ENCODE measurements at places on chromosomes 4 and X.

DNA sequence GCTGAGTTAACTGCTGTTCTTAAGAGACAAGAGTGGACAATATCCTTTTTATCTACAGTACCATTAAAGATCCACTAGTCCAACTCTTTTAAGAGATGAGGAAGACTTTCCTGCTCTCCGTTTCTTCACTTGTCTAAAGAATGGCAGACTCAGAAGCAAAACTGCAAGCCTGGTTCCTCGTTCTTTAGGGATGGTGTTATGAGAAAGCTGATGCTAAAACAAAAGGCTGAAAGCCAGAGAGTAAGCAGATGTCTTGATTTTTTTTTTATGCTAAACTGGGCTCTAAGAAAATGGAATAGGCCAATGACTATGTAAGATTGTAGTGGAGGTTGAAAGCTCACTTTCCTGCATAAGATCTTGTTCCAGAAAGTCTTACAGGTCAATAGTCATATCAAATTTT lies 78.1 kb downstream of the CNGA2 start:
- DNase-seq, result no peak

DNA sequence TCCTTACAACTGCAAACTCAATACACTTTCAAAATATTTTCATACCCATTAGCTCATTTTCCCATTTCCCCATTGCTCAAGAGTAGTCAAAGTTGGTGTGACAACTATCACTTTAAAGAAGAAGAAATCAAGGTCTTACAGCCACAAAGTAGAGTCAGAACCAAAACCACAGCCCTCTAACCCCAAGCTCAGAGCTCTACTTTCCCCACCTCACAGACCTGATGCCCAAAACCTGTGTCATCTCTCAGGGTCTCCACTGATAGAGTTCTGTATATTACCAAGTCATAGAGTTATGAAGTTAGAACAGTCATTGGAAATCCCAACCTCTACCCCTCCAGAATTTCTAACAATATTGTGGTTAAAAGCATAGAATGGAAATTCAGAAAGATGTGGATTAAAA lies 505.8 kb downstream of the RAB28 start:
- DNase-seq, result no peak

DNA sequence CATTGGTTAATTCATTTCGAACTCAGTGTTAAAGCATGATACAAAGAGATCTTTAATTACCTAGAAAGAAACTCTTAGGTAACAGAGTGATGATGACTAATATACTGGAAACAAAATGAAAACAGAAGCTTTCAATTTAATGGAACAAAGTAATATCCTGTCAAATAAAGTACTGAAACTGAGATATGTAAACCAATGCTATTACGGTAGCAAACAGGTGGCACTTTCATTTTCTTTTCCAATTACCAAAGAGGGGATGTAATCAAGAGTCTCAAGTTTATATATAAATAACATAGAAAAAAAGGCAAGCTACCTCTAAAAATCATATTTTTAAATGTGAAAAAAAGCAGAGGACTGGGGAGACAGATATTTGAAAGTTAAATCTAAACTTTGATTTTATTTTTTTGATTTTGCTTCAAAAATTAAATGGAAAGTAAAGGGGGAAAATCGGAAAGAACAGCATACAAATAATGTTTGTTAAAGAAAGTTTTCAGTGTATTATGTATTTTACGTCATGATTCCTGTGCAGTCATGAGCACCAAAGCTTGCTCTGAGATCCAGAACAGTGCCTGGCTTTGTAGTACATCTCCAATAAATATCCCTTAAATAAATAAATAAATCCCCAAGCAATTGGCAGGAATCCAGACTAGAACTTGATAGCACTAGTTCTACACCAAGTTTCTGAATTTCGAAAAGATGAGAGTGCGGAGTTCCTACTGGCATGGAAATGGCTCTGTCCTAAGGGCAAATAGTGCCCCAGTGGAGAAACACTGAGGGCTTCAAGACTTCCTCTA lies 25.0 kb upstream of the RAPGEF2 start:
- no peak for DNase-seq

- DNase-seq, result no peak
Observed at GRCh38 chr4:185222598-185222997, 13.2 kb downstream of the SNX25 start.

- no peak for DNase-seq
Observed at GRCh38 chrX:150185766-150186165, 177.4 kb upstream of the MAMLD1 start.

GRCh38 chr4:24896056-24896455 lies 16.8 kb downstream of the CCDC149 start:
- no peak for DNase-seq

GRCh38 chrX:145405012-145405411 lies 157.7 kb downstream of the SPANXN1 start:
- DNase-seq, result no peak

DNA sequence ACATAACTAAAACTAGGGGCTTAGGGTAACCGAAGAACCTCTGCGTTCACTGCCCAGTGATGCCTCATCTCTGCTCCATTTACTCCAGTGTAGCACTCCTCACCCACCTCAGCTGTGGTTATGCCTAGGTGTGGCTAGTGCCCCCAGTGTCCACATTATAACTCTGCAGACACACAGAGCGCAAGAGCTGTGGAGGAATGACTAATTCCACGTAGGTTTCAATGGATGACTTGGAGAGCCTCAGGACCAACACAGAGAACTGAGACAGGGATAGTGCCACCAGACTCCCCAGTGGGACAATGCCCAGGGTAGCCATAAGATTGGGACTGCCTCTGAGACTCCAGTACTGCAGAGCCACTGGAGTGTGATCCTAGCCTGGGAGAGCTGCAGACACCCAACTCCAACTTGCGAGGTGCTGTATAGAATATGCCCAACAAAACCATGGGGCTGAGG lies 542.4 kb upstream of the DIPK2B start:
- peak; percentile 34 for DNase-seq

DNA sequence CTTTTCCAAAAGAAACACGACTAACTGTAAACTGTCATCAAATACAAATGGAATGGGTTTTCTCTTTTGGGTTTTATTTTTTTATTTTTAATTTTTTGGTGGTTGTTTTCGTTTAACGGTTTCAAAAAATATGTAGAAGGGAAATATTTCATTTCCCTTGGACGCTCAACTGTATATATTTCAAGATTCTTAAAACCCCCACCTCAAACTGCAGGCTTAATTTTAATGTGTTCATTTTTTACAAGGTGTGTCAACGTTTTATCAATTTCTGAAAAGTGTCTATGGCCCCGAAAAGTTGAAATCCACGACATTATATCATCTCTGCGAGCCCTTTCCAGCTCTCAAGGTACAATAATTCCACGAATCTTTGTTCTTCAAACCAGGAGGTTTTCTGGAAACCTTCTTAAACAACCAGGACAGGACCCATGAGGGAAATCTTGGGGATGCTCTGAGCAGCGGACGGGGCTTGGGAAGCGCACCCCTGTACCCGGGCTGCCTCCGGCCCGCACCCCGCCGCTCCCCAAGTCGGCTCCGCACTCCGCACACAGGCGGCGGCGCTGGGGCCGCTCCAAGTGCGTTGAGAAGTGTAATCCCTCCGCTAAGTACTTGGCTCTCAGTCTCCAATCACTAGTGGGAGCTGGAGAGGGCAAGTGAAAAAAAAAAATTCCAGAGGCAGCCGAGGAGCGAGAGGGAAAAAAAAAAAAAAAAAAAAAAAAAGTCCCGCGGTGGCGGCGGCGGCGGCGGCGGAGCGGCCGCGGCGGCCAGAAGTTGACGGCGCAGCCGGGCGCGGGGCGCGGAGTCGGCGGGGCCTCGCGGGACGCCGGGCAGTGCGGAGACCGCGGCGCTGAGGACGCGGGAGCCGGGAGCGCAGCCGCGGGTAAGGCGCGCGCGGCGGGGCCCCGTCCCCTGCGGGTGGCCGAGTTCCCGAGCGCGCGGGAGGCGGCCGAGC lies at the start of gene BMPR1B:
Gene BMPR1B (plus strand): TSS at position 764 of the 949 bp plus-strand sequence. CDS start 346,470 bp downstream, outside the sequence.
- DNase-seq, result no peak

DNA sequence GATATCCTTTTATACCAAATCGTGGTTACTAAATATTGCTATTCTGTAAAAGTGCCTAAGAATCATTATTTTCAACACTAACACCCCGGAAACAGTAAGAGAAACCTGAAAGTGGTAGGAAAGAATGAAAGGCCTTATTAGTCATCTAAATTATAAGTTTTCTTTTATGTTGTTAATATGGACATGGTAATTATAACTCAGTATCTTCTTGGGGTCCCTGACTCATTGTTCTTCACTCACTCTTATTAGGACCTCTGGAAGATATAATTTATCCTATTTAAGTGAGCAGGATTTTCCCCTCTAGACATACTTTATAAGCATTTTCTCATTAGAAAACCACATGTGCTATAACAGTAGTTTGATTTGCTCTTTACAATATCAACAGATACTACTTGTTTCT lies 51.0 kb downstream of the SMARCA5 start:
- DNase-seq, result no peak

DNA sequence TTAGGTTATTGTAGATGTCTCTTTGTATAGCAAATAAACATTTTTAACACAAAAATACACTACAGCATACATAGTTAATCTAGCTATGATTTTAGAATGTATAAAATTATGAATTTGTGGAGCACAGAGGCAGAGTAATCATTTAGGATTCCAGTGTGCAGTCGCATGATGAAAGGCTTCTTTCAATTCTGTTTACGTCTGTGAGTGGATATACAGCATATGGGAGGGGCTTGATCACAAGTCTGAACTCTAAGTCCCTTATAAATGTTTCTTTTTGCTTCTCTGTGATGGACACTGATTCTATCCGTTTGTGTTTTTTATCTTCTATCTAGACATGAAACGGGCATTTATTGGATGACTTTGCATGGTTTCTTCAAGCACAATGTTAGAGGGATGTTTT lies 1239.6 kb upstream of the AGA start:
- no peak for DNase-seq

DNA sequence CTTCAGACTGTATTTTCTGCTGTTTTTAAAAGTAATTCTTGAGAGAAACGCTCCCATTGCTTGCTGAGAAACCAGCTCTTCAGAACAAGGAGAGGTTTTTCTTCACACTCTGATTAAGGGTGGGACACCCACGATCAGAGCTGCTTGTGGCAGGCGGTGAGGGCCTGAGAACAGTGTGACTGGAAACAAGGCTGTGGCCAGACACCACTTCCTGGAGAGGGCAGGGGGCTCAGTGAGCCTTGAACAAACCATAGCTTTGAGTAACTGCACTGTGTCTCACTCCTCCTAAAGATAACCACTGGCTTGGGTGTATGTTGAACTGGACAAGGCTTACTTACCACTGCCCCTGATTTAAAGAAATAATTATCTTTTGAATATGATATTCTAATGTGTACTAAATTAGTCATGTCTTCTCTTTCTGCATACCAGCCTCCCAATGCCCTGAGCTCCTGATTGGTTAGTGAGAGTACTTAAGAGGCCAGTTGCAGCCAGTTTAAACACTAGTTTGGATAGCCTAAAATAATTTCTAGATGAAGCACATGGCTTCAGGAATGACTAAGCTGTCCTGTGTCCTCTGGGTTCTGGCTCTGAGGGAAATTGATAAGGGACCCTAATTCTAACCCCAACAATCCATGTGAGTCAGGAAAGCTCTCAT lies 3.7 kb upstream of the GPR82 start:
- DNase-seq, result peak; percentile 31

DNA sequence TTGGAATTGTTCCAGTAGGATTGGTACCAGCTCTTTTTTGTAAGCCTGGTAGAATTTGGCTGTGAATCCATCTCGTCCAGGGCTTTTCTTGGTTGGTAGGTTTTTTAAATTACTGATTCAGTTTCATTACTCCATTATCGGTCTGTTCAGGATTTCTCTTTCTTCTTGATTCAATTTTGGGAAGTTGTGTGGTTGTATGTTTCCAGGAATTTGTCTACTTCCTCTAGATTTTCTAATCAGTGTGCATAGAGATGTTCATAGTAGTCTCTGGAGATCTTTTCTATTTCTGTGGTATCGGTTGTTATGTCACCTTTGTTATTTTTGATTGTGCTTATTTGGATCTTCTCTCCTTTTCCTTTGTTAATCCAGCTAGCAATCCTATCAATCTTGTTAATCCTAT lies 248.7 kb downstream of the ARHGAP10 start:
- DNase-seq, result no peak

GRCh38 chrX:41313419-41313818 lies 20.5 kb upstream of the DDX3X start:
- no peak for DNase-seq

DNA sequence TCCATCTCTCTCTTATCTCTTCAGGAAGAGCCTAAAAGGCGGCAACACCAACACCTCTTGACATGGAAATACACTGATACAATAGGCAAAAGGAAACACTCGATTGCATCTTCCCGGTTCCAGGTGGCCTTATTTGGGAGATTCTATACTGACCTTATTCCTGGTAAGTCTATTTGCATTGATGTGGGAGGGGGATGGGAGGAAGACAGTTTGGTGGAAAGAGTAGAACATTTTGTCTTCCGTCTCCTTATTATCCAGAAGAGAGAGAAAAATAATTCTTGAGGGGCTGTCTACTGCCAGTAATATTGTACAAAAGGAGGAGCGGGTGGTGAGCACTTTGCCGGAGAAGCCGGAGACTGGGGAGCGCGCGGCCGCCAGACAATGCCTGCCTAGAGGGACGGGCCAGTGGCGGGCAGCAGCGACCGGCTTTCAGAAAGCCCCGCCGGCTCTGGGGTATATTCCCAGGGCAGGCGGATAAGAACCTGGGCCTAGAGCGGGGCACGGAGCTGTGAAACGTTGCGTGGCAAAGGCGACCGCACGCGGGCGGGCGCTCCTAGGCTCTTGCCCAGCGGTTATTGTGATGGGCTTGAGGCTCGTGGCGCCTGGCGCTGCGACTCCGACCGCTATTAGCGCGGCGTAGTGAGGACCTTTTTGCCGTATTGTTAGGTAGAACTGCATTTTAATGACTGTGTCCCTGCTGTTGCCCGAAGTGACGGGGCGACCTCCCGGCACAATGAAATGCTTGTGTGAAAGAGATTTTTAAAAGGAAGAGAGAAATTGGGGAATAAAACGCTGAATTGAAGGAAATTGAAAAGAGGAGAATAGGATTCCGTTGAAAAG lies 518 bp downstream of the PRDM8 start:
- no peak for DNase-seq

GRCh38 chr4:44056721-44057151 lies 391.9 kb downstream of the KCTD8 start:
- no peak for DNase-seq

GRCh38 chr4:183445097-183445428 lies 627 bp downstream of the CDKN2AIP start:
- DNase-seq, result no peak

DNA sequence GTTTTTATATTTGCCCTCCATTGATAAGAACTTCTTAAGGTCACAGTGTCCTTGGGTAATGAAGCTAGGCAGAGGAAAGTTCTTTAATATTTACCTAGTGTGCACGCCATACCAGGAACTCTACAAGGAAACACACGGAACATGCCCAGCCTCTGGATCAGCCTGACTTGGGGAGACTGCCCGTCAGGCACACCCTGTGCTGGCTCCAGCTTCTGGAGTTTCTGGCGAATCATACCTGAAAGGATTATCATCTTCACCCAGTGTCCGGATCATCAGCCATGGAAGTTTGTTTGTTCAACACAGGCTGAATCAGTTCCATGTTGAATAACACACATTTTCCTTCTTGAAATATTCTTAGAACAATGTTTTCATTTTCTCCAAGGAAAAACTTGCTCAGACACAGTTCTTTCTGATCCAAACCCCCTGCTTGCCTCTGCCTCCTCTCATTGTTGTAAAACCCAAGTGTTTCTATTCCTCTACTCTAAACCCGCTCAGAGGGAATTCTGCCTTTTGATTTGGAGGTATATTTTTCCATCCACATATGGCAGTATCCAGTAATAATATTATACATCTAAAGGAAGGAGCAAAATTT lies 176.7 kb downstream of the SHROOM3 start:
- DNase-seq, result no peak

- no peak for DNase-seq
Observed at GRCh38 chrX:53584891-53585290, 101.6 kb downstream of the HUWE1 start.
